ENCODE measurements at places on chromosomes 1 and 21.

- DNase-seq: no peak
Measured at GRCh38 chr1:176058686-176059085, 148.4 kb downstream of the COP1 start.

DNA sequence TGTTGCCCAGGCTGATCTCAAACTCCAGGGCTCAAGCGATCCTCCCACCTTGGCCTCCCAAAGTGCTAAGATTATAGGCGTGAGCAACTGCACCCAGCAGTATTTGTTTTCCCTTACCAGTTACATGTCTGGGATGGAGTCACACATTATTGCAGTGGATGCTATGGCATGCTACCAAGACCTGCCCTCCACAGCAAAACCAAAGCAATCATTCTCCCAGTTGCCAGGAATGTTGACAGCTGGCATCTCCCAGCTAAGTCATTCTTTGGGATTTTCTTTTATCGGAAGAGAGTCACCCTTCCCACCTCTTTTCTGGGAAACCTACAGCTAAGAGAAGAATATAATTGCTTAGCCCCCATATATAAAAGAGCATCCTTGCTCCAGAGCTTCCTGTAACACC, 49.4 kb upstream of the RGS7 start:
- no peak for DNase-seq

- no peak for DNase-seq
Measured at GRCh38 chr1:163574119-163574518, 252.4 kb downstream of the NUF2 start.

DNA sequence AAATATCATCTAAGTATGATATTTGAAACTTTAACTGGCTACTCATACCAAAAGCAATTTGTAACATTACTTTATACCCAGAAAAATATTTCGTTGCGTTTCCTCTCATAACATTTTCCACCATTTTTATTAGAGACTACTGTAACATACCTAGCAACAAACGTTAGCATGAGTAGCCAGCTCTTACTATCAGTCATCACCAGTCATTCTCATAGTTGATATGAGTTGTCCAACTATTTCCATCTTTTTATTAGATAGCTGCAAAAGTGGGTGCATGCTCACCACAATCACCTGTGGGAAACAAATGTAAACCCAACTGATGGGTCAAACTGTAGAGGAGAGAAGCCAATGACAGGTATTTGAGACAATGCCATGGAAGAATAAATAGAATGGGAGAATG, 114.6 kb downstream of the AKT3 start:
- no peak for DNase-seq

- no peak for DNase-seq
Measured at GRCh38 chr1:28441674-28442073, 64.2 kb upstream of the RCC1 start.

DNA sequence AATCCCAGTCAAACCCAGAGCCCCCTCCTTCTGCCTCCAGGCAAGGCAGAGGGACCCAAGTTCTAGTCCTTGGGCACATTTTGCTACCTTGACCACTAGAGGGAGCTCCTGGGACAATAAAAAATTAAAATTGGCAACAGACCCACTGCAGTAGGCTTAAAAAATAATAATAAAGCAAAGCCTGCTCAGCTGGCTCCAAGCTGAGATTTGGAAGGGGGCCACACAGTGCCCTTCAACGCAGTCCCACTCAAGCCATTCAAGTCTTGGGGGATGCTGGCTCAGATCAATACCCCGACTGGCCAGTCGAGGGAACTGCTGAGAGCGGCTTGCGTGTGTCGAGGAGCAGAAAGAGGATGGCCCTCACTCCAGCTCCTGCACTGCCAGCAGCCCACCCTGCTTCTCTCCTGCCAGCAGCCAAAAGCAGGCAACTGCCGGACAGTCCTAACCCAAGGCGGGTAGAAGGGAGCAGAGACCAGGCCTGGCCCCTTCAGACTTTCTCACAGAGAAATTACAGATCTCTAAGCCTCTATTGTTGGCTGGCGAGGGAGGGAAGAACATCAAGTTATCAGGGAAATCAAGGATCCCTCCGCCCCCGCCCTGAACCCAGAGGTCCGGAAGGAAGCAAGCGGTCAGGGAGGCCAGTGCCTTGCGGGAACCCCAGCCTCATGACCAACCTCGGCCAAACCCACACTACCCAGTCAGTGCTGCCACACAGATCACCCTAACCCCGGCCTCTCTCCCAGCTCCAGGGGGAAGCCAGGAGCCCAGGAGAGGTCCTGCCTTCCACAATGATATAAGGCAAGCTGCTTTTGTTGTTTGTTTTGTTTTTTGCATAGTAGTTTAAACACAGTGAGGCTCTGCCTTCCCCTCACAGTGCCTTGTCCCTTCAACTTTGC, 4.9 kb upstream of the ALDH4A1 start:
- peak; percentile 60 for DNase-seq

DNA sequence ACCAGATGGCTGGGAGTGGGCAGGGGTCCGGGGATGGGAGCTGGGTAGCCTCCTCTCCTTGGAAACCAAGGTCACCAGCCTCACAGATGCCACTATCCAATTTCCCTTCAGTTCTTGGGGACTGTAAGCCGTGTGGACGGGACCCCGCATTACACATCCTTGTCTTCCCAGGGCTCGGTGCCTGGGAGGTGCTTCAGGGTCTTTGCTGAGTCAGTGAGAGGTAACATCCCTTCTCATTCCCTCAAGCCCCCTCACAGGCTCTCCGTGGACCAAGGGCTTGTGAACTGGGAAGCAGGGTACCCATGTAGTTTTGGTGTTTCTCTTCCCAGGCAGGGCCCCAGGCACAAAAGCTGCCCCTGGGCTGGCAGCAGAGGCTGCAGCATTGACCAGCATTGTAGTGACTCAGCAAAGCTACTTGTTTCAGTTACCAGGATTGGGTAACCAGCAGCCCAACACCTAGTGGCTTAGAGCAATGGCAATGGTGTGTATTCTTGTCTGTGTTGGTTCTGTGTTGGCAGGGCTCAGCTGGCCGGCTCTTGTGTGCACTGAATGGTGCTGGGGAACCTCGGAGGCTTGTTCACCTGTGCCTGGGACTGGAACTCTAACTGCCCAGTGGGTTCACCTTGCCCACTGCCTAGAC, 24.6 kb upstream of the PCBP3 start:
- no peak for DNase-seq

- DNase-seq: no peak
Measured at GRCh38 chr1:178541379-178541778, 28.5 kb downstream of the TEX35 start.

DNA sequence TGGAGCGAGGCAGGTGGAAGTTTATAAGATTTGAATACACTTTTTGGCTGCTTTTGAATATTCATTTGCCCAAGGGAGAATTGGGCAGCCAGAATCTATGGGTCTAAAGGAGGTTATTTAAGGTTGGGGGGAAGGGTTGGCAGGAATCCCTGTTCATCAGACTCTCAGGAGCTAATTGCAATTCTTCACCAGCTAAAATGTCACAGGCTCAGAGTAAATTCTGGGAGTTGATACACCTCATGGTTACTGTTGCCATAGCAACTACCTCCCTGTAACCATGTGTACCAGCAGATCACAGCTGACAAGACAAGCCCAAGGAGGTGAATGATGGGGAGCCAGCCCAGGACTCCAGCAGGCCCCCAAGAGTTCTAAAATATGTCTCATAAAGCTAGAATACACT, 75.5 kb downstream of the CAMK2N1 start:
- DNase-seq: no peak

DNA sequence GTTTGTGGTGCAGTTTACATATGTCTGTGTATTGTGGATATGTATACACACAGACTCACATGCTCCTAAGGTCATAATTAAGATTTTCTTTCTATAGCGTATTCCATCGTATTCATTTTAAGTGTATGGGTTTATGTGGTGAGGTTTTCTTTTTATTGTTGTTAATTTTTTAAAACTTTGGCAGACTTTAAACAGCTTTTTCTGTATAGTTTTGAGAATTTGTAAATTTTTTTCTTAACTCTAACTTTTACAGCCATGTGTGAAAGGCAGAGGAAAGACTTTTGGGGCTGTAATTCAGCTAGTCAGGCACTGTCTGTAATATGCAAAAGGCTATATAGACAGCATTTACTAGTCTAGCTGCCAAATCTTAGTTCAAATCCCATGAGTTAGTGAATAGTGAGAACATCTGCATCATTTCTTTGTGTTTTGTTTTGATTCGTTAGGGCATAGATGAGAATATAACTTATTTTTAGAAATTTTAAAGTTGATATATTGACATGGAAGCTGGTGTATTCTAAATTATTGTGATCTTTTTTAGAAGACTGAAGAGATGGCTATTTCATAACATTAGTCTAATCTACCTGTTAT, 2.3 kb downstream of the MAGI3 start:
- DNase-seq: no peak

GRCh38 chr21:25691976-25692375, 42.7 kb downstream of the ATP5PF start:
- no peak for DNase-seq

- no peak for DNase-seq
Measured at GRCh38 chr1:94014635-94015488, 105.6 kb upstream of the GCLM start.

DNA sequence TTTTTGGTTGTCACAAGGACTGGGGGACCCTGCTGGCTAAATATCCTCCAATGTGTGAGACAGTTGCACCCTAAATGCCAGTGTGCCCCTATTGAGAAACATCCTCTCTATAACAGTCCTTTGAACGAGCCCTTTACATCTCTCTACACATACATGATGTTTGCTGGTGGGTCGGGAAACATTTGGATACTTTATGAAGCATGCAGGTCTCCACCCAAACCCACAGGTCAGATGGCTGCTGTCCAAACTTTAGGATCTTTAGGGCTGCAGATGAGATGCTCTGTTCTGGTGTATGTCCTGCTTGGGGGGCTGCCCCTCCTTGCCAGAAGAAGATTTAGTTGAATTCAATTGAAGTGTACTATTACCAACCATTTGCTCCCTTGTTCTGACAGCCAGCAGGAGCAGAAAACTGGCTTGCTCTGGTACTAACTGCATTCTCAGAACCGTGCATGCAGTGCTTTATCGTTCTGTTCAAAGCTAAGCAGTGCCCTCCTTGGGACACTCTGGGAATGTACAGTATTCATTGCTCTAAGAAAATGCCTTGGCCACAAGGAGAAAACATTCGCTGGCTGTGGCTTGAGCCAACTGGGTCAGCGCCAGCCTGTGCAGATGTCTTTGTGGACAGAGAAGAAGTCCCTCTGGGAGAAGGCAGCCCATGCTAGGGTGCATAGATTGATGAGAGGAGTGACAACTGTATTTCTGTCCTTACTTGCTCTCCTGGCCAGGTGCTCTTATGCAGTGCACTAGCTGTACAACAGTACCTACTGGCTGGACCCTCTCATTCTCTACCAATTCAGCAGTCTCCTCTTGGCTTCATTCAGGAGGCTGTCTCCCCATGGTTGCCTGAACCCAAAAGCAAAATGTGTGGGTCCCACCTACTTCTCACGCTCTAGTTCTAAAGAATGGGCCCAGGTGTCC, 61.4 kb upstream of the DIRAS3 start:
- DNase-seq: peak; percentile 38

GRCh38 chr1:207752456-207752998, 673 bp downstream of the CD46 start:
- DNase-seq: peak; percentile 15

DNA sequence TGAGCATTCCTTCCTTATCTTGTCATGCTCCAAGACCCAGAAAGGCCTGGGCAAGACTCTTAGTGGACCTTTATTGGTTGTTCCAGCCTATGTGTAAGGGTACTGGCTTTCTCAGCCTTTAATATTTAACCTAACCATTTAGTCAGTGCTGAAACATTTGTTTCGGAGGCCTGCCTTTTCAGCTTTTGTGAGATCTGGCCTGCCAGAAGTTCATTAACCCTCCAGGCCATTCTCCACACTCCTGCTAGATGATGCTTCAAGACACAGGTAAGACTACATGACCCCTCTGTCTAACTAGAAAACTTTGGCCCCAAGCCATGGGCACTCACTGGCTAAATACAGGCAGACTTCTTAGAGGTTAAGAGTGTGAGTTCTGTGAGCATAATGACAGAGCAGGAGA, 138.4 kb upstream of the ZP4 start:
- DNase-seq: no peak

Data from endothelial cell (in vitro differentiated cells).